Left ventricle myocardium superior (tissue), 1 donor: ENCODE measurements at places on chromosomes 2 and 18. TPM values are rescaled to one million over a fixed set of nuclear protein-coding genes. Genes with fewer than 3 reads are reported as not detected.
A peak's percentile ranks its signal among the peaks of the same experiment; 100 is the strongest.

DNA sequence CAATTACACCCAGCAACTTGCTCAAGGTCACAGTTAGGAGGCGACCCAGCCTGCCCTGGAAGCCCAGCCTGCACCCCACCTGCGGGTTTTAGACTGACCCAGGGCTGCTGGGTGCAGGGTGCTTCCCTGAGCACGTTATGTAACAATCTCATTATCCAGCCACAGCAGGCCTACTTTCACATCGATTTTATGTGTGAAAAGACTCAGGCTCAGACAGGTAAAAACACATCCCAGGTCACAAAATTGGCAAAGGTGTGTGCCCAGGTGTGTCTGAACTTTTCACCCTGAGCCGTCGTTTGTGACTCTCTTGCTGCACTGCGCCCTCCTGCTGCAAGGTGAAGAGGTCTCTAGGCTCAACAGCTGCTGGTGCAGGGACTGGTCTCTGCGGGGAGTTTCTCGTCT, 668.2 kb upstream of the HS6ST1 start:
- no peak for DNase-seq

GRCh38 chr2:31255911-31256571, 22.1 kb downstream of the EHD3 start:
- no peak for DNase-seq

GRCh38 chr2:11571170-11571569, 37.3 kb downstream of the GREB1 start:
- no peak for DNase-seq

- no peak for DNase-seq
Observed at GRCh38 chr2:111071600-111072171, 49.0 kb upstream of the BCL2L11 start.

DNA sequence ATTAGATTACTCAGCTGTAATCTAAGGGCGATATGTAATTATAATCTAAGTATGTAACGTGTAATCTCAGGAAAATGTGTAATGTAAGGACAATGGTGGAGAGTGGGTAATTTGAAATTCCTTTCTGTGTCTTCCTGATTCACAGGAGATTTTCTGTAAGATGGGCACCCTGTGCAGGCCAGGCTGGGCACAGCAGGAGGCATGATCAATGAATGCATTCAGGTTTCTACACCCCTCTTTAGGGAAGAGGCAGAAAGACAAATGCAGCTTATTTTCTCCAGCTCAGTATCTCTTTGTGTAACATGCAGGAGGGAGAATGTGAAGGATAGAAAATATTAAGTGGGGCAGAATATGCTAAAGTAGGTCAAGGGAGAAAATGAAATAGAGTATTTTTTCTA, 320.1 kb downstream of the PIK3C3 start:
- no peak for DNase-seq

DNA sequence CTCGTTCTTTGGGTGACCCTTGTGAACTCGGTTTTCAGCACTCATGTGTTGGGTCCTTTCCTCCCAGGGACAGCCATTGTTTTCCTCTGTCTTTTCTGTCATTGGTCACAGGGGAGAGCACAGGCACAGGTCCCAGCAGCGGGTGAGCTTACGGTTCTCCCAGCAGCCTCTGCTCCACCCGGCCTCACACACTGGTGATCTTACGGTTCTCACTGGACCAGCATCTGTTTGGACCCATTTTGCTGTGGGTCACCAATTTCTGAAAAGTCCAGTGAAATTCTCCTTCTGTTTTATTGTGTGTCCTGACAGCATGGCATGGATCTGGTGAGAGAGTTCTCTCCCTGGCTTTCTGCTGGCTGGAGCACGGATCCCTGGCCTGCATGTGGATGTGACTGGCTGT, 49.8 kb upstream of the ANKRD62 start:
- no peak for DNase-seq

DNA sequence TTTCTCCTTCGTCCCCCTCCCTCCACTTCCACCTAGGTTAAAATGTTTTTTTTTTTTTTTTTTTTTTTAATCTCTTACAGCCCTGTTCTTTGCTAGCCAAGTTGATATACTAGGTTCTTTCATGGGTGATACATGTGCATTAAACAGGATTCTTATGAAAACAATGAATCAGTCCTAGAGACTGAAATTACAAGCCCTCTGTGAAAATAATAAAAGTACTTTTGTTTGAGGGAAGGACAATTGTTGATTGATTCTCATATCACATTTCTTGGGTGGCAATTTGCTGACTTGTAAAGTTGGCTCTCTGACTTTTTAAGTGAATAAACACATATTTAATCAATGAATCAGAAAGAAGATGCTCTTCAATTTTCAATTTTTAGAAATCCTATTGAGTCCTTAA, 639.9 kb downstream of the LRP1B start:
- DNase-seq = no peak

DNA sequence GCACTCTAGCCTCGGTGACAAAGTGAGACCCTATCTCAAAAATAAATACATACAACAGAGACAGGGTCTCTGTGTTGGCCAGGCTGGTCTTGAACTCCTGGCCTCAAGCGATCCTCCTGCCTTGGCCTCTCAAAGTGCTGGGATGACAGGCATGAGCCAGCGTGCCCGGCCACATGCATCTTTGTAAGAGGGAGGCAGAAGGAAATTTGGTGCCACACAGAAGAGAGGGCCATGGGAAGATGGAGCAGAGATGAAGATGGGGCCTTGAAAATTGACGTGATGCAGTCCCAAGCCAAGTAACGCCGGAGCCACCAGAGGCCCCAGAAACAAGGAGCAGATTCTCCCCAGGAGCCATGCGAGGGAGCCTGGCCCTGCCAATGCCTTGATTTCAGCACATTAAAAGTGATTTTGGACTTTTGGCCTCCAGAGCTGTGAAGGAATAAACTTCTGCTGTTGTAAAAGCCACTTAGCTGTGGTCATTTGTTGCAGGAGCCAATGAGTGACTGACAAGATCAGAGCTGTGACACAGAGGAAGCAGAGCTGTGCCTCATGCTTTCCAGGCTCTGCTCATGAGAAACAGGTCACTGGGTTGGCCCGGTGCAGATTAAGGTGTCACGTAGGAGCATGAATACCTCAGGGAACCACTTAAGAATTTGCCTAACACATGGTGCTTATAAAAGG, 2.7 kb upstream of the SLC66A2 start:
- no peak for DNase-seq

GRCh38 chr18:53819671-53820070, 404.8 kb downstream of the MBD2 start:
- DNase-seq = peak; percentile 29

DNA sequence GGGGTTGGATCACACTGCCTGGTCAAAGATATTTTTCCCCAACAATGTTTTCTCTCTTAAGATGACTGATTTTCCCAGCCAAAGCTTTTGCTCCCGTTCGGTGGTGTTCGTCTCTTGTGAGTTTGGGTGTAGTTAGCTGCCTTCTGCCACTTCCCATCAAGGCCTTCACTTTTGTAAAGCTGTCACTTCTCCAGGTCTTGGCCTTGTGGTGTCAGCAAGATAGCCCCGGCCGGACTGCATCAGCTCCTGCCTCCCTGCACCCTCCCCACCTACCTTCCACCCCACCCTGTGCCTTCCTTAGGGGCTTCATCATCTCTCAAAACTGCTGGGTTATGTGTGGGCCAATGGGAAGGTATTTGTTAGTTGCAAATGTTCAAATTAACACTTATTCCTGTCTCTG, 228.9 kb downstream of the BCL11A start:
- DNase-seq = no peak

- no peak for DNase-seq
Observed at GRCh38 chr18:9890196-9890595, 4.4 kb downstream of the TXNDC2 start.

- no peak for DNase-seq
Observed at GRCh38 chr2:238906936-238907716, 59.2 kb downstream of the TWIST2 start.

- DNase-seq = no peak
Observed at GRCh38 chr2:170862286-170862902, 45.7 kb downstream of the GAD1 start.

- DNase-seq = peak; percentile 63
Observed at GRCh38 chr2:12320991-12321641, 395.6 kb upstream of the TRIB2 start.

DNA sequence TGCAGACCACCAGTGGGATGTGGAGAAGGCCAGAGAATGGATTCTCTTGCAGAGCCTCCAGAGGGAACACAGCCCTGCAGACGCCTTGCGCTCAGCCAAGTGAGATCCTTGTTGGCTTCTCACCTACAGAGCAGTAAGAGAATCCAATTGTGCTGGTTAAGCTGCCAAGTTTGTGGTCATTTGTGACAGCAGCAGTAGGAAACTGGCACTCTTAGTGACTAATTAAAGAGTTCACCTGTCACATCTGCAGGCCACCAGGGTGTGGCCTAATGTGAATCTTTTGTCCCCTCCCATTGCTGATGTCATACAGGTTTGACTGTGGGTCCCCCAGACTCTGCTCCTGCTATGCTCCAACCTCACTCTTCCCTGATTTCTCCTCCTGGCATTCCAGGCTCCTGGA, 235.9 kb downstream of the TFCP2L1 start:
- no peak for DNase-seq

CENPA gene
- not detected for total RNA-seq

PDE1A gene
- 16.9 TPM for total RNA-seq

NT5DC4 gene
- not detected for total RNA-seq

IL18RAP gene
- 0.99 TPM for total RNA-seq

UBXN4 gene
- total RNA-seq = 56.1 TPM

PLGLB1 gene
- 2.7 TPM for total RNA-seq

SERPINB10 gene
- total RNA-seq = not detected
